ENCODE measurements at places on chromosomes 2 and 18.

GRCh38 chr18:36152781-36153180 is 23.1 kb downstream of the ELP2 start:
- DNase-seq: no peak

DNA sequence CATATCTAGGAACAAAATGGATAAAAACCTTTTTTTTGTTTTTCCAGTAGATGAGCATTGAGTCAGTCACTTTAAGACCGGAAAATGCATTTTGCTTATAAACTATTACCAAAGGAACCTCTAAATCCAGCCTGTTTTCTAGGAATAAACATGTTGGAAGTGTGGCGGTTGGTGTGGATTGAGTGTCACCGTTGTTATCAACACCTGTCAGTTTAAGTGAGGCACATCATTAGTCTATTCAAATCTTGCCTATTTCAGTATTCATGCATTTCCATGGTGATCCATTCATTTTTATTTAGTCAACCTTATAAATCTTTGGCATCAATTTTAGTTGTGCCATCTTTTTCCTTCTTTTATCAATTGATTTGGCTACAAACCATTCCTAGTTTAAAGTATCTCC is 3.3 kb downstream of the KLHL29 start:
- DNase-seq: no peak

DNA sequence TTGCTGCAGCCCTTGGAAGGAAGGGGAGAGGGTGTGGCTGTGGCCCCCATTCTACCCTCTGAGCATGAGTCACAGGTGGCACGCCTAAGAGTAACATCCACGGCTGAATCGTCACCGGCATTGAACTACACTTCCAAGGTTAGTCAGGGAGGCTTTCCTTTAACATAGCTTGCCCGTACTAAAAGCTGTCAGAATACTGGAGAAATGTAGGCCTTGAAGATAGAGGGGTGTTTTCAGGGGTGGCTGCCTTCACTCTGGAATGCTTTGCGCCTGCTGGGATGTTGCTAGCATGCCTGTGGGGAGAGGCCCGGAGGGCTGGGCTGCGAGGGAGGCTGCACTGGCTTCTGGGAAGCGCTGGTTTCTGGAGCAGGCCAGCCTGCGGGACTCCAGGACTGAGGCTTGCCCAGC is 333.7 kb downstream of the AGAP1 start:
- no peak for DNase-seq

DNA sequence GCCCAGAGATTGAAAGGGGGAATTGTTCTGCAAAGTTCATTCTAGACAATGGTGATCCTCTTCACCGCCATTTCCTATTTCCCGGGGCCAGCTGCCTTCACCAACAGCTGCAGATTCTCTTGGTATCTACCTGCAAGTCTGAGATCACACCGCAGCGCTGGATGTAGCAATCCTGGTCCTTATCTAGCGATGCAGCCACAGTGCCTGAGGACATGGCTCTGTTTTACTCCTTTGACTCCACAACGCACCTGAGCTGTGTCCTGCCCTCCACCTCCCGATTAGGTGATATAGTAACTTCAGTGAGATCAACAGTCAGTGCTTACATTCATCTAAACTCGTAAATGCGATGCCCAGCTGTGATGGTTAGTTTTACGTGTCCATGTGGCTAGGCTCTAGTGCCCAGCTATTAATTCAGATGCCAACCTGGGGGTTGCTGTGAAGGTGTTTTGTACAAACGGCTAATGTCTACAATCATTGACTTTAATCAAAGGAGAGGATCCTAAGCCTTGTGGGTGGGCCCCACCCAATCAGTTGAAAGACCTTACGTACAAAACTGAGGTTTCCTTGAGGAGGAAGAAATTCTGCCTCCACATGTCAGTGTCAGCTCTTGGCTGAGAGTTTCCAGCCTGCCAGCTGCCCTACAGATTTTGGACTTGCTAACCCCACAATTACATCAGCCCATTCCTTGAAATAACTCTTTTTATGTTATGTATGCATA is 189.8 kb downstream of the SH3BP4 start:
- DNase-seq: no peak

DNA sequence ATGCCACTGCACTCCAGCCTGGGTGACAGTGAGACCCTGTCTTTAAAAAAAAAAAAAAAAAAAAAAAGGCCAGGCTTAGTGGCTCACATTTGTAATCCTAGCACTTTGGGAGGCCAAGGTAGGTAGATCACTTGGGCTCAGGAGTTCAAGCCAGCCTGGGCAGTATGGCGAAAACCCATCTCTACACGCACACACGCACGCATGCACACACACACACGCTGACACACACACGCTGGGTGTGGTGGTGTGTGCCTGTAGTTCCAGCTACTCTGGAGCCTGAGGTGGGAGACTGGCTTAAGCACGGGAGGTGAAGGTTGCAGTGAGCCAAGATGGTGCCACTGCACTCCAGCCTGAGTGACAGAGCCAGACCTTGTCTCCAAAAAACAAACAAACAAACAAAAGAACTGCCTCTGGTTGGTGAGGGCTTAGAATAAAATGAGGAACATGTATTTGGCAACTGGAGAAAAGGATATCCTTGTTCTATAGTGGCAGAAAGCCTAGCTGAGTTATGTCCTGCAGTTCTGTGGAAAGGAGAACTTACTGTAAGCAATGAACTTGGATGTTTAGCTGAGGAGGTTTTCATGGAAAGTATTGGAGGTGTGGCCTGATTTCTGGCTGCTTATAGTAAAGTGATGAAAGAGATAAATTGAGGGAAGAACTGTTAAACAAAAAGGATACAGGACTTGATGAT is 34.0 kb downstream of the HAT1 start:
- DNase-seq: no peak

GRCh38 chr2:127563458-127564428 is 28.3 kb downstream of the MYO7B start:
- no peak for DNase-seq

GRCh38 chr2:218325566-218326160 is 31.0 kb upstream of the CATIP start:
- DNase-seq: no peak

DNA sequence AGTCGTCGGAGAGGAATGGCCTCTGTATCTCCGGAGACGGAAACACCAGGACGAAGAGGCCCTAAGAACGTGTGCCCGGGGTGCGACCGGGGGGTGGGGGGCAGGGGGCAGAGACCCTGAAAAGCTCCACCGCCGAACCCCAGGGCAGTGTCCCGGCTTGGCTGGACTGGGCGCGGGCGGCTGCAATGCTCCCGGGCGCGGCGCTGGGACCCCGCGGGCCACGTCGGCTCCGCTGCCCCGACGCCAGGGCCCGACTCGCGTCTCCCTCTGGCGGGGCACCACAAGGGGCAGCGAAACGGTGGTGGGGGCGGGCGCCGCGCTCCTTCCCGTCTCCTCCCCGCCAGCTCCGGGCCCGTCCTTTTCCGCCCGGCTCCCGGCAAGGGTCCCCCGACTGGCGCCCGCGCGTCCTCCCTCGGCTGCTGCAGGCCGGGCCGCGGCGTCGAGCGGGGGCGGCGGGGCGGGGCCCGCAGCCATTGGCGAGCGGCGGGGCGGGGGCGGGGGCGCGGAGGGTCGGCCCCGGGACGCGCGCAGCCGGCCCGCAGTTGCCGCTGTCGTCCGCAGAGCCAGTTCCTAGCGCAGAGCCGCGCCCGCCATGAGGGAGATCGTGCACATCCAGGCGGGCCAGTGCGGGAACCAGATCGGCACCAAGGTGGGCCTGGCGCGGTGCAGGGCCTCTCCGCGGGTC is at the start of gene TUBB6:
Gene TUBB6, plus strand, starts transcription at position 541 of the 685 bp plus-strand sequence. Its CDS starts 52 bp downstream, at position 593.
- no peak for DNase-seq

- DNase-seq: peak; percentile 5
These were observed 31.2 kb upstream of the C1GALT1C1L start for GRCh38 chr2:43707255-43708015.

- no peak for DNase-seq
These were observed 213.1 kb downstream of the EXOC6B start for GRCh38 chr2:72612614-72613160.

GRCh38 chr2:65033178-65033577 is 23.0 kb upstream of the CEP68 start:
- DNase-seq: no peak

Measured in thoracic aorta (tissue), 2 donors.